ENCODE measurements at places on chromosomes 3 and 15.

DNA sequence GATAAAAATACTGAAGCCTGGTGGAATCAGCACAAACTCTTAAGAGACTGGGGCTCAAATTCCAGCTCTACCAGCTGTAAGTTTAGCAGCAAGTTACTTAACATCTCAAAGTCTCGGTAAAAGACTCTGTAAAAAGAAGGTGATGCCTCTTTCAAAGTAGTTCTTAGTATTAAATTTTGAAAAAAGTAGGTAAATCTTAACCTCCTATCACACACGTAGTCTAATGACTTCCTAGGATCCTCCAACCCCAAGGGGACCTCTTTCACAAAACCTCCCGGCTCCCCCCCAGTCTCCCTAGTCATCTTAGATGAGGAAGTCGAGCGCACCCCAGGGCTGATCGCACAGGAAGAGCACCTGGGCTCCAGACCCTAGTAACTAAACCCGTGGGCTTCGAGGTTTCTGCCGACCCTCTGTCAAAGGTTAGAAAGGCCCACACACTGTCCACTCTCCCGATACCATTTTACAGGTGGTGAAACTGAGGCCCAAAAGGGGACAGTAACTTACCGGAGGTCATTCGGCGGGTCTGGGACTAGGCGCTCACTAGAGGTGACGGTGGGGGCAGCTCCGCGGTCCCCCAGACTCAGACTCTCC is 427 bp downstream of the MBD4 start:
- DNase-seq, result no peak

GRCh38 chr15:51270706-51271105 is 67.7 kb downstream of the CYP19A1 start:
- no peak for DNase-seq

GRCh38 chr3:42084586-42084985 is 6.6 kb upstream of the TRAK1 start:
- DNase-seq, result no peak

- DNase-seq, result no peak
These were observed 41.2 kb downstream of the HPS3 start for GRCh38 chr3:149170672-149171071.

GRCh38 chr3:170205302-170205701 is 16.9 kb upstream of the PRKCI start:
- DNase-seq, result no peak

DNA sequence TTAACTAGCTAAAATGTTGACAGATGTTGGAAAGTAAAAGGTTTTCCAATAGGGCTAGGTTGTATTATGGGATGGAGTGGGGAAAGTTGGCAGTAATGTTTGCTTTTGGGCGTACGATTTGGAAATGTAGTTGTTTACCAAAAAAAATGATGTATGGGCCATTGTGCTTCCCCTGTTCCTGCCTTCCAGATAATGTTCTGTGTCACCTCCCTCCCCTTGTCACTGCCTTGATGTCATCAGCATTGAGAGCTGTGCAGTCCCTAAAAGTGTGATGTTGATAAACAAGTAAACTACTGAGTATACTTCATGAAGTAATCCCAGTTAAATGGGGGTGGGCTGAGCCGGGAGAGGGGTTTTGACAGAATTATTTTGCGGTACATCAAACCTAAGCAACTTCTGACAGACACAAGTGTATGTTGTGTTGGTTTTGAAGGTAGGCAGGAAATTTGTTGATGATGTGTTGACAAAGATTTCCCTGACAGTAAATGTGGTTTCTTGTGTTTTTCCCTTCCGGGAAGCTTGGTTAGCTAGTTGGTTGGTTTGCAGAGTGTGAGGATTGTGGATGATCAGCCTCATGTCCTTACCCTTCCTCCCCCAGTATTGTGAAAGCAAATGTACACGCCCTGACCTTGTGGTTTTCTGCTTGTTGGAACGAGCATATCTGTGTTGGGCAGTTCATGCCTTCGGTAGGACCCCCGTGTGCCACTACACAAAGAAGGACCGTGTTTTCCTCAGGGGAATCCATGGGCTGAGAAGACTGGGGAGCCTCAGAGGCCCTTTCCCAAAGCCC is 87.3 kb downstream of the PGPEP1L start:
- DNase-seq, result no peak

GRCh38 chr3:14791343-14791945 is 27.3 kb upstream of the FGD5 start:
- DNase-seq, result no peak

GRCh38 chr15:90266061-90266431 is 574 bp downstream of the NGRN start:
- DNase-seq, result no peak

DNA sequence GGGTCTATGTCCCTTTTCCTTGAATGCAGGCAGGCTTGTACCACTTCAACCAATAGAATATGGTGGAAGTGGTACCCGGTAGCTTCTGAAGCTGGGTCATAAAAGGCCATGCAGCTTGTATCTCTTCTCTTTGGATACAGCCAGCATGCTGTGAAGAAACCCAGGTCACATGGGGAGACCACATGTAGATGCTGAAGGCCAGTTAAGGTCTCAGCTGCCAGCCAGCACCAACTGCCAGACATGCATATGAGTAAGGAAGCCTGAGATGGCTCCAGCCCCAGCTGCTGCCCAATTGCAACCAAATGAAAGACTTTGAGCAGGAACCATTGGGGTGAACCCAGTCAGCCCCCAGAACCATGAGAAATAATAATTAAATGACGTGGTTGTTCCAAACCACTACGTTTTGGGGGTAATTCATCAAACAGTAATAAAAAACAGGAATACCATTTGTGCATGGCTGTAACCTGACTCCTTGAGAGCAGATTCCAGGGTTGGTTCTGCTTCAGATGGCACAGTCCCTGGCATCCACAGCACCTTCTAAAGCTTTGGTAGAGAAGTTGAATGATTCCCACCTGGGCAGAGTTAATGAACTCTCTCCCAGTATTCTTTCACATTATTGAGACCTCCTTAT is 3.8 kb downstream of the RBP2 start:
- DNase-seq, result no peak

- DNase-seq, result no peak
These were observed 3.6 kb upstream of the IGDCC4 start for GRCh38 chr15:65426216-65426853.

- no peak for DNase-seq
These were observed 92.1 kb downstream of the HHLA2 start for GRCh38 chr3:108388136-108389132.

DNA sequence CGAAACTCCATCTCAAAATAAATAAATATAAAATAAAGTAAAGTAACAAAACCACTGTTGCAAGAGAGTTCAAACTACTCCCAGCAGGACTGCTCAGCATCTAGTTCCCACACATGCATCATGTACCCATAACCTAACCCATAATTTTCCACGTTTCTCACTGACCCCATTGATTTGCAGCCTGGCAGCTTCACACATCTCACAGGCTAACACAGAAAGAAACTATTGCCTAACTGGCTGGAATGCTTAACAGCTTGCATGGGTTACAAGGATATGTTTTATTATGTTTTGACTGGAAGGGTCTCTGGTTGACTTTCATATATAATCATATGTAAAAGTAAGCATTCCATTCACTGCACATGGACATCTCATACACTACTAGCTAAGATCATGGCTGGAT is 55.6 kb upstream of the TBC1D23 start:
- DNase-seq, result no peak

DNA sequence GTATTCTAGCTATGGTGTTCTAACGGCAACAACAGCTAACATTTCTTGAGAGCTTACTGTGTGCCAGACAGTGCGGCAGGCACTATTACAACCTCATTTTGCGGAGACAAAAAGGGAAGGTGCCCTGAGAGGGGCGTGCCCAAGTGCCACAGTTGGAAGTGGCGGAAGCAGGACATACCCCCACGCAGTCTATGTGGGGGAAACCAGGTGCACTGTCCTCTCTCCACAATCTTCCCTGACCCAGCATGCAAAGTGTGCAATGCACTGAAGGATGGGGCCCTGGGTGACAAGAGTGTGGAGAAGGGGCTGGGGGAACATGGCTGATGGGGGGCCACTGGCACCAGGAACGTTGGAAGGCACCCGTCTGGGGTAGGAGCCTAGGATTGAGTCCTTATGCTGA is 8.6 kb downstream of the ANP32A start:
- no peak for DNase-seq

DNA sequence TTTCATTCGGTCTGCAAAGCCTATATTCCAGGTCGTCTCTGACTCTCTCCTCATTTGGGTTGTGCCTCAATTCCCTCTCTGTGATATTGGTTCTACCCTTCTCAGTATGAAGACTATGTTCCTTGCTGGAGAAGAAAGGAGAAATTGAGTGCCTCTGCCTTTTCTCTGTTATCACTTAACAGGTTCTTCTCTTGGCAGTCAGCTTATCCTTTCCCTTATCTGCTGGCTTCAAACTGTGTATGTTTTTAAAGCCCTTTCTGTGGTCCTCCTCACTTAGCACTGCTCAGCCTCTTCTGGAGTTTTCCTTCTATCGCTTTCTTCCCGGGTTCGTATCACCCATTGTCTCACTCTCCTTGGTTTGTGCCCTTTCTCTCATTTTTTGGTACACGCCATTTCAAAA is 65.3 kb upstream of the FSTL1 start:
- DNase-seq, result no peak

DNA sequence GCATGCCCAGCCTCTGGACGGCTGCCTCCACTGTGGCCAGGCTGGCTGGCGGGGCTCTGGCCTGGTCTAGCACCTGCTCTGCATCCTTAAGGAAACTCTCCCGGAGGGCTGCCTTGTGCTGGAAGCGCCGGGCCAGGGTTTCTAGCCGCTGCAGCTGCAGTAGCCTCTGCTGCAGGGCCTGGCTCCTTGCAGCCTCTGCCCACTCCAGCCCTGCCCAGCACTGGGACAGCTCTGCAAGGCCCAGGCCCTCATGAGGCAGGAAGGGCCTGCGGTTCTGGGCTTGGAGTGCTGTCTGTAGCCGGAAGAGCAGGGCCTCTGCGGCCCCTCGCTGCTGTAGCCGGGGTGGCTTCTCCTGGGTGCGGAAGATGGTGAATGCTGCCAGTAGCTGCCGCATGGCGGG is 8.0 kb downstream of the SPTBN5 start:
- no peak for DNase-seq

- DNase-seq, result no peak
These were observed 59.5 kb upstream of the RYK start for GRCh38 chr3:134309987-134310700.

DNA sequence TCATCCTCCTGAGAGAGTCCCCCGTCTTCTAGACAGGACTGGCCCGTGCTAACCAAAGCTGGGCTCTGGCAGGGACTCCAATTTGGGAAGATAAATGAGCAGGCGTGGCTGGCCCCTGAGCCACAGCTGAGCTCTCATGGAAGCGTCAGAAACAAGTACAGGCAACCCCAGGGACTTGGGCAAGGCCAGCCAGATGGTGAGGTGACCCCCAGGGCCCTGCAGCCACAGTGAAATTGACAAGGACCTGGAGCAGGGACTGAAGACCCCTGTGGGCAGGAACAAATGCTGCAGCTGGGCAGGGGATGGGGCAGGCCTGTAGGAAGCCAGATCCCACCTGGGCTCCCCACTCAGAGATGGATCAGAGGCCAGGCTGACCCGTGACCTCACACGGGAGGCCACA is 32.8 kb upstream of the CGNL1 start:
- no peak for DNase-seq

DNA sequence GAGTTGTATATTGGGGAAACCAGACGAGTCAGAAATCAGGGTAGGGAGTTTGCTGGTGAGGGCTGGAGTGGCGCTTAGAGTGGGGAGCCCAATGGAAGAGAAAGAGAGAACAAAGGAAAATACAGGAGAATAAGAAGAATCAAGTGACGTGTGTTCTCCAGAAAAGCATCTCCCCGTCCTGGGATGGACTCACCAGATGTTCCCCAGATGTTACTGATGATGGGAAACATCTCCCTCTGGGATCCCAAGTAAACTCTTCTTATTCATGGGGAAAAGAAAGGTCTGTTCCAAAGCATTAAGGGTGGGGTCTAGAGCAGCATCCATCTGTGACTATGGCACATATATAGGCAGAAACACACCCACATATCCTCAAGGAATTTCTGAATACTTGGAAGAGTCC is 3.0 kb upstream of the CSRNP1 start:
- no peak for DNase-seq

DNA sequence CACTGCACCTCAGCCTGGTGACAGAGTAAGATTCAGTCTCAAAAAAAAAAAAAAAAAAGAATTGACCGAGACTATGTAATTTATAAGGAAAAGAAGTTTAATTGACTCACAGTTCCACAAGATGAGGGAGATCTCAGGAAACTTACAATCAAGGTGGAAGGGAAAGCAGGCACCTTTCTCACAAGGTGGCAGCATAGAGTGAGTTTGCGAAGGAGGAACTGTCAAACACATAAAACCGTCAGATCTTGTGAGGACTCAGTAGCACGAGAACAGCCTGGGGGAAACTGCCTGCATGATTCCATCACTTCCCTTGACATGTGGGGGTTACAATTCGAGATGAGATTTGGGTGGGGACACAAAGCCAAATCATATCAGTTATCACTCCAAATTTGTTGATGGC is 380.9 kb downstream of the EDEM1 start:
- no peak for DNase-seq

DNA sequence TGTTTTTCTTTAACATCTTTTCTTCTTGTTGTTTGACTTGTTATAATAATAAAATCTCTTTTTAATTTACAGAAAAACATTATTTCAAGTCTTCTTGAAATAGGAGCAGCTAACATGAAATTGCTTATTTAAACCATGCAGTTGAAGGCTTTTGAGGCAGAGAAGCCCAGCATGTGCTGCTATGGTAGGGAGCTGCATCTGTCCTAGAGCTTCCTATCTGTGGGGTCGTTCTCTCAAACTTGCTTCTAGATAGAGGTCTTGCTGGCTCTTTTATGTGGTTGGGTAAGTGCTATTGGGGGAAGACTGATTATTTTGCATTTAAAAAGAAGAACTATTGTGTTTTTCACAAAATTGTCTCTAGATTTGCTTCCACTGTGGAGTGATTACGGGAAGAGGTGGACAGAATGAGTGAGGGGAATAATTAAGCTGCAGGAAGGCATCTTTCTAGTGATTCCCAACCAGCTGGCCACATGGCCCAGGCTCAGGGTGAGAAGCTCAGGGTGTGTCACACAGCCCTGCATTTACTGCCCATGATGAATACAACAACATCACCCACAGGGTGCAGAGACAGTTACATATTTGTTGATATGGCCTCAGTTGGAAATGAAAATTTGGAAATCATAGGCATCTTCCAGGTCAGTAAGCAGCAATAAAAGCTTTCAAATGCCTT is 98.7 kb downstream of the CHST2 start:
- DNase-seq, result no peak

DNA sequence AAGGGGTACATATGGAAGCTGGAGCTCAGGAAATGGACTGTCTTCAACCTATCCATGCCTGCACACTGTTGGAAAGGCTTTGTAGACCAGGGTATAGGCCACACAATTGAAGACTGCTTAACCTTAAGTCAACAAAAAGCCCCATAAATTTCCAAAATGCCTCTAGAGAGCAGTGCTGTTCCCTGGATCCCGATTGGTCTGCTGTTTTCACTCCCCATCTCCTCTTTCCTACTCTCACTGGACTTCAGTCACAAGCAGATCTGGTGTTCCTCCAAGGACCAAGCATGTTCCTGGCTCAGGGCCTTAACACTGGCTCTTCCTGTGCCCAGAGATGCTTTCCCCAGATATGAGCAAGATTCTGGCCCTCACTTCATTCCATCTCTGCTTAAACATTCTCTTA is 22.8 kb upstream of the LRRC34 start:
- DNase-seq, result no peak

GRCh38 chr15:84878504-84878903 is 6.0 kb upstream of the SLC28A1 start:
- DNase-seq, result peak; percentile 11

GRCh38 chr15:91891788-91892345 is 38.4 kb downstream of the SLCO3A1 start:
- no peak for DNase-seq

- DNase-seq, result no peak
These were observed 4.5 kb upstream of the AP2M1 start for GRCh38 chr3:184169896-184170875.

- DNase-seq, result peak; percentile 77
These were observed 4.3 kb downstream of the SNTN start for GRCh38 chr3:63656786-63657185.

Data from non-pigmented ciliary epithelial cell (primary cell).